ENCODE measurements at places on chromosomes 4 and X.

GRCh38 chr4:2402048-2402842 is 16.2 kb downstream of the ZFYVE28 start:
- DNase-seq = no peak

DNA sequence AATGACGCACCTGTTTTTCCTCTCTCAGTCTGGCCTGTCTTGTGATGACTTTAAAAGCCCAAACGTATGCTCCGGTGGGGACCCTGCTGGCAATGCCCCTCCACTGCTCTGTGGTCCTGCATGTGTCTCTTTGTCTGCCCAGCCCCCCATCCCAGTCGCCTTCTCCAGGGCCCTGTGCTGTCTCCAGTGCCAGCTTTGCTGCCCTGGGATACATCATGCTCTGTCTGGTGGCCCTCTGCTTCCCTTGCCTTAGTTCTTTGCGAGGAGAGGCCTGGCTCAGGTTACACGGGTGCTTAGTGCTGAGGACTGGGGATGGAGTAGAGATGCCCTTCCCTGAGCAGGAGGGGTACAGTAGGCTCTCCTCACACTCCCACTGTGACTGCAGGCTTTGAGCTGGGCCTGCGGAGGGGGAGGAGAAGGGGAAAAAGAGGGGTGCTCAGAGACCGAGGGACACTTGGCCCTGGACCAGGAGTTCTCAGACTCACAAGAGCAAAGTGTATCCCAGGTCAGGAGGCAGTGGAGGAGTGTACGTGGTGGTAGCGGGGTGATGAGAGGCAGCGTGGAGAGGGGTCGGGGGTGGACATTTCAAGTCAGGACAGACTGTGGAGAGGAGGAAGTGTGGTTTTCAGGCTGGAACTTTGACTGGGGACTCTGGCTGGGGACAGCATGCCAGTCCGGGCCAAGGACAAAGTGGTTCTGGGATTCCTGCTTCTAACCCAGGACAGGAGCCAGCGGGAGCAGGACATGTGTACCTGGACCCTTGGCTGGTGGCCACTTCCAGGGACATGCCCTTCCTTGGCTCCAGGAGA is 2.8 kb downstream of the APLN start:
- no peak for DNase-seq

DNA sequence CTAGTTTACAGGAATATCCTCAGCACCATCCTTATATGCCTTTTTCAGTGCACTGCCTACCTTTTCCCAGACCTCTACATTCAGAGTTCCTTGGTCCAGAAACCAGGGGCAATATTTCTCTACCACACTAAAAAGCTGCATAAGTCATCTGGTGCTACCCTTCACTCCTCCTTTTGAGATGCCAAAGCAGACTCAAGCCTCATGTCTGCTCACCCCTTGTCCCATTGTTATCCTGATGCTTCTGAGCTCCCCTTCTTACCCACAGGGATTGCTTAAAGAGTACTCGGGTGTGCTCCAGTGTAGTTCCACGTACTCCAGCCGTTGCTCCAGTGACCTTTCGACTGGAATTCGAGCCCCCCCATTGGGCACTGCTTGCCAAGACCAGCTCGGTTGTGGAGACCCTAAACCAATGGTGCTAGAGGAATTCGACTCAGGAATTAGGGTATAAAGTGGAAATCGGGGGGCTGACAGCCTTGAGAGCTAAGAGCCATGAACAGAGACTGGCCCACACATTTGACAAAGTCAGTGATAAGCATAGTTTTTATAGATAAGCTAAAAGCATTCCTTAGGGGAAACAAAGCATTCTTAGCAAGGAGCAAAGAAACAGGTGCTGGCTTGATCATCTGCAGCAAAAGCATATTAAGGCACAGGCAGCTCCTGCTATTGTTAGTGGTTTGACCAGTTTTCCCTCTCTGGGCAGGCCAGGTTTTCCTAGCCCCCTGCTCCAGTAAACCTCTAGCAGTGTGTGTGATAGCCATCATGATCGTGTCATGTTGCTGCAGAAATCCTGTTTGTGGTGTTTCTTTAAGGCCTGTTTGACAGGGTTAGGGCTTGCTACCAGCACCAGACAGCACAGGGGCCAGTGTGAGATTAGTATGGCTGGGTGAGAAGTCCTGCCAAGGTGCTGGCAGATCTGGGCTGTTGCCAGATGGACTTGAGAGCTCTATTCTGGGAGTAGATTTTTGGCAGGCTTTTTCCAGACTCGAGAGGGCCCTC is 57.5 kb upstream of the WDR1 start:
- DNase-seq = no peak

DNA sequence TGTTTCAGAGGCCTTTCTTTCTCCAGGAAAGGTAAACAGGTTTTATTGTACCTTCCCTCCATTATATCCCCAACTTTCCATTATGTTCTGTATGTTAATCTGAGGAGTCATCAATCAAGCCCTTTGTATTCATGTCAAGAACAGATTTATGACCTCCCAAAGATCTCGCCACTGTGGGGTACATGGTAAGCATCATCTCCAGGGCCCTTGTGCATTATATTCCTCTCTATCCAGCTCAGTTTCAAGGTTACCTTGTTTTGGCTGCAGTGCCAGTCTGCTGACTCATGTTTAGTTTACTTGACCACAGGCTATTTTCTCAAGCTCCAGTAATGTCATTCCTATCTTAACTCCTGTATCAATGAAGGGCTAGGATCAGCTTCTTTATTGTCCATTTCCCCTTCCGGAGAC is 125.1 kb upstream of the FRMPD4 start:
- no peak for DNase-seq

- DNase-seq = no peak
Measured at GRCh38 chrX:39969819-39970504, 127.8 kb downstream of the BCOR start.

DNA sequence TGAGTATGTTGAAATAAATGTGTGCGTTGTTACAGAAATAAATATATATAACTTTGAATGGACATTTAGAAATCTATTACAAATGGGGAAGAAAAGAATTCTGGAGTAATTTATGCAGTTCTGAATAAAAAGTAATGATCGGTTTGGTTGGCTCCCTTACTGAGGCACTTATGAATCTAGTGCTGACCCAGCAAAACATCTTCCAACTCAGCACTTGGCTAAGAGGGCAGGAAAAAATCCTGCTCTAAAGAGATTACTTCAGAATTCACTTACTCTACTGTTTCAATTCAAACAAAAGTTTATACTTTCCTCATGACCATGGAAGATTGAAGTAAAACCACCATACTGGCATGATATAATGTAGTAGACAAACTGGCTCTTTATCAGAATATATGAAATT is 123.9 kb upstream of the RXFP1 start:
- no peak for DNase-seq

DNA sequence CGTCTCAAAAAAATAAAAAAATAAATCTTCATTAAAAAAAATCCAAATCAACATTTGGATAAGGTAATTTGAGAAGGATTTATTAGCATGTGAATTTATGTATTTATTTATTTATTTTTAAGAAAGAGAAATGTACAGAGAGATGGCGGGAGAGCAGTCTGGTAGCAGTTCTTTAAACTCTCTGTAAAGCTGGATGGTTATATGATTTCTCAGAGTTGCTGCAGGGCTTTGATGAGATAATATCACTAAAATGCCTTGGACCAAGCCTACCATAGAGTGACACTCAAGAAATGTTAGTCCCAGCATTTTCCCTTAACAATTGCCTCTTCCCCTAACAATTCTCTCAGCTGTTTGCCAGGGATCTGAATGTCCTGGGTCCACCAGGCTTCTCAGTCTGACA is 103.4 kb upstream of the LNX1 start:
- DNase-seq = no peak
